Breast epithelium (tissue), 4 donors: ENCODE measurements at places on chromosomes 3 and 15.

DNA sequence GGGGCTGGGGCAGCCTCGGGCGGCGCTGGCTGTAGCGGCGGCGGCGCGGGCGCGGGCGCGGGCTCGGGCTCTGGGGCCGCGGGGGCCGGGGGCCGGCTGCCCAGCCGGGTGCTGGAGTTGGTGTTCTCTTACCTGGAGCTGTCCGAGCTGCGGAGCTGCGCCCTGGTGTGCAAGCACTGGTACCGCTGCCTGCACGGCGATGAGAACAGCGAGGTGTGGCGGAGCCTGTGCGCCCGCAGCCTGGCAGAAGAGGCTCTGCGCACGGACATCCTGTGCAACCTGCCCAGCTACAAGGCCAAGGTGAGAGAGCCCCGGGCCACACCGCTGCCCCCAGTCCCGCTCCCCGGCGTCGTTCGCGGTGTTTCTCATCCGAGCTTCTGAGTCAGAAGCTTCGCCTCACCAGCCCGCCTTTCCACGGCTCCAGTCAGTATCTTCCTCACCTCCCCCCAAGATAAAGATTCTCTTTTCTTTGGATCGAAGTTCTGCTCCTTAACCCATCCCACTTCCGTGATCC is 600 bp downstream of the FBXO45 start:
- no peak for DNase-seq

- no peak for DNase-seq
Measured at GRCh38 chr3:191139736-191140135, 59.3 kb upstream of the OSTN start.

DNA sequence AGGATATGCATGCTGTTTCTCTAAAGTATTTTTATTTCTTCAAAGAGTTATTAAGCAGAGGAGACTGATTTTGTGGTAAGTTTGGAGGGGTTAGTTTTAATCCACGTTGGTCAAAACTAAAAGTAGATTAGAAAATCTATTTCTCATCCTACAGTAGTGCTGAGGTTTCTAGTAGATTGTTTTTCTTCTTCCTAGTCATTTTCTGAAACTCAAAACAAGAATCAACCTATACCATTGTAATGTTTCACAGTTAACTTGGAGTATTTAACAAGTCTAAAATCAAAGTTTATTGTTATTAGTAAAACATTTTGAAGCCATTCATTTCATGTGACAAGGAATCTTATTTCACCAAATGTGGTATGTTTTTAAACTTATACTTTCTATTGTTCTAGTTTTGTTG is 57.9 kb downstream of the RBM6 start:
- DNase-seq: no peak

- DNase-seq: no peak
Measured at GRCh38 chr3:133691273-133692107, 29.7 kb upstream of the TOPBP1 start.

GRCh38 chr3:2958551-2958950 is 151.6 kb downstream of the IL5RA start:
- DNase-seq: no peak

GRCh38 chr15:63073497-63074172 is 31.1 kb downstream of the TPM1 start:
- no peak for DNase-seq

GRCh38 chr3:132635052-132635451 is 24.6 kb downstream of the ACAD11 start:
- DNase-seq: no peak

DNA sequence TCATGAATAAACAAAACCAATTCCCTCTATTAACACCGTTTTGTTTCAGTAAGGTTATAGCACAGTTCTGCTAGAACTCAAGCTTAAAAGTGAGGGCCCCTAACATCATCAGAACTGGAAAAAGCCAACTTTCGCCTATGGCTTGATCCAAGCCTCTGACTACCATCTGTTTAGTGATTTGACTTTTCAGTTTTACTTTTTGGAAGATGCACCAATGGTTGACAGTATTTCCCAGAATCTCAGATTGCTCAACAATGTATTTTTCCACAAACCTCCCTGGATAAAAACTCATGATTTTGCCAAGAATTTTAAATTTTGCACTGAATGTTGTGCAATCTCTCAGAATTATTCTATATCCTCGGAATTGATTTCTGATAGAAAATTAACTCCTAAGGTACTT is 190.7 kb downstream of the LSAMP start:
- DNase-seq: no peak

DNA sequence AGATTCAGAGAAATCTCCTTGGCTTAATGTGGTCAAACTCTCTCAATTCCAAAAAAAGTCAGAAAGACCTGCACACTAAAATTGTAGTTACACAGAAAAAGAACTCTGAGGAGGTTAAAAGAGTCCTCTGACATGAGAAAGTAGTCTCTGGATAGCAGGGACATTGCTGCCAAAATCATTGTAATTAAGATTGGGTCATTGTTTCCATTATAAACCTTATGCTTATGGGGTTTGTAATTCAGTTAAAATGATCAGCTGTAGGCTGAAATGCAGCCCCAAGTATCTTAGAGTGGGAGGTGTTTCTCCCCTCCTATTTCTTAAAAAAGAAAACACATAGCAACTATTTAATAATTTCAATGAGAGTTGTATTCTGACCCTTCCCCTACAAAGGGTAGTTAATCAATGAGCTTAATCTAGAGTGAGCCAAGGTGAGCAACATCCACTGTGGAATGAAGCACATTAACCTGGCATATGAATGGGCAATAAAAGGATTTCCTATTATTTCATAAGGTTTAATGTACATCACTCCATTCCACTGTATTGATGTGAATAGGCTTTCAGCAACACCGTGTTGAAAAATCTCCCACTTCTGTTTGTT is 406.9 kb downstream of the TIGIT start:
- DNase-seq: no peak

DNA sequence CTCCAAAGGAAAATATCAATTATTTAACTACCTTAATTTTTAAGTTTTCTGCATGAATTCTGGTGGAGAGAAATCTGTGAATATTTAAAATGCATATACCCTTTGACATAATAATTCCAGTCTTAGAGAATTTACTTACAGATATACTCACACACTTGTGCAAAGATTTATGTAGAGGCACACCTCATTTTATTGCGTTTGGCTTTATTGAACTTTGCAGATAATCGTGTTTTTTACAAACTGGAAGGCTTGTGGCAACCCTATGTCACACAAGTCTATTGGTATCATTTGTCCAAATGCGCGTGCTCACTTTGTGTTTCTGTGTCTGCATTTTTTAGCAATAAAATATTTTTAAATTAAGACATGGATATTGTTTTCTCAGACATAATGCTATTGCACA is 81.5 kb downstream of the SENP2 start:
- DNase-seq: no peak

GRCh38 chr15:73362900-73363299 is 5.9 kb downstream of the HCN4 start:
- DNase-seq: no peak

- no peak for DNase-seq
Measured at GRCh38 chr3:123953735-123954134, 7.3 kb downstream of the CCDC14 start.

DNA sequence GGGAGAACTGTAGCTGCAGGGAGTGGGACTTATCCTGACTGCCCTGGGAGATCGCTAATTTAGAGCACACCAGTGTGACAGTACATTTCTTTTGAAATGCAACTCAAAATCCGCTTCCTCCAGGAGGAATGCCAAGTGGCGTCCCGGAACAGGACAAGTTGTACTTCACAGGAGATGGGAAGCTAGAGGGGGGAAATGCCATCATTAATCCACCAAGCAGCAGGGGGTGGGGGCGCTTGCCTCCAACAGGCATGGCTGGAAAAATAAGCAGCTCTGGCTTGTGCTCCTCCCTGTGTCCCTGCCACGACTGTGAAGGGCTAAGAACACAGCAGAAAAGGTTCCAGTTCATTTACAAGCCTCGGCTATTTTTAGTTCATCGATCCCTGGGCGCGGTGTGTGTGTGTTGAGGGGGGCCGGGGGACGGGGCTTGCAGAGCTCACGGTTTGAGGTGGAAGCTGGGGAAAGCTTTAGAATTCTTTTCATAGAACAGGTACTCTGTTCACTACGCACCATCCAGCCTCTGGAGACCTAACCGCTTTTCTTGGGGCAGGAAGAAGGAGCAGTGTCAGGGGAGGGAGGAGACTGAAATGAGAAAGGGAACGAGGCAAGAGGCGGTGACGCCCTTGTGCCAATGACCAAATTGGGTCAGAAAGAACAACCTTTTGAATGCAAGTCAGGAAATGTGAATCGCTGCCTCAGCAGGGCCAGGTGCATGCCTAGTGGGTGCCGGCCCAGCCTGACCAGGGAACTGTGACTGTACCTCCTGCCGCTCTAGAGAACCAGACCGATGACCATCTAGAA is 51.8 kb upstream of the DGKG start:
- DNase-seq: no peak

DNA sequence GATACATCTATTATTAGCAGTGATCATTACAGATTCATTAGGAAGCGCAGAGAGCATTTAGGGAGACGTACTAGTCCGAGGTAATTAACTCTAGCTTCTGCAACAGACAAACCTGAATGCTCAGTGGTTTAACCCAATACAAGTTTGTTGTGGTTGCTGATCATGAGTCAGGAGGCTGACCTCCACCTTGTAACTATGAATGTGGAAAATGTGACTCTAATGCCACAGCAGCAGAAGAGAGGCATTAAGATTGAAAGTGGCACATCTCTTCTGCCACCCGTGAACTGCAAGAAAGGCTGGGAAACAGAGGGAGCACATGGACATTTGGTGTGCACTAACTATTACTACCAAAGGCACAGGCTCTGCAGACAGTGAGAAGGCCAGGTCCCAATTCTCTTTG is 71.2 kb upstream of the C3orf80 start:
- no peak for DNase-seq

DNA sequence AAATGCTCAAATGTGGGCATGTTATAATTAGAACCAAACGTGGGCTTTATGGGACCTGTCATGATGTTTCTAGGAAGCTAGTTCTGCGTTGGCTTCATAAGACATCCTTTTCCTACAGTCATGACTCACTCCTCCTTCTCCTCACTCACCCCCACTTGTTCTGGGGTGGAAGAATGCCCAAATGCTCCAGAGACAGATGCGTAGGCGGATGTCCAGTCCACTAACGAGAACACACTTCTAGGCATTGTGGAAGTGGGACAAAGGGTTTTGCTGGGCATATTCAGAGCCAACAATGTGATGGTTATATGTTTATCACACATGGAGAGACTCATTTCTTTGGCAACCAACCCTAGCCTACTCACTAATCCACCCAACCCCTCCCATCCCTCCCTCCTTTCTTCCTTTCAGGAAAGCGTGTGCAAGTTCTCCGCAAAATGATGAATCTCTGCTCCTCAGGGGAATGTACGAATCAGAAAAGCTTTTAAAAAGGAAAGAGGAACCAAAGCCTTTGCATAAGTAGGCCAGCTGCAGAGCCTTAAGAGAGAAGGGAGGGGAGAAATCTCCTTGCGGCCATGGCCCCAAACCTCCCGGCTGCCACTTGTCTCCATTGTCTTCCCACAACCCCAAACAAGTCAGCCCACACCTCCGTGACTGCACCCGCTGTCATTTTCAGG is 123.0 kb upstream of the SPRED1 start:
- DNase-seq: no peak

DNA sequence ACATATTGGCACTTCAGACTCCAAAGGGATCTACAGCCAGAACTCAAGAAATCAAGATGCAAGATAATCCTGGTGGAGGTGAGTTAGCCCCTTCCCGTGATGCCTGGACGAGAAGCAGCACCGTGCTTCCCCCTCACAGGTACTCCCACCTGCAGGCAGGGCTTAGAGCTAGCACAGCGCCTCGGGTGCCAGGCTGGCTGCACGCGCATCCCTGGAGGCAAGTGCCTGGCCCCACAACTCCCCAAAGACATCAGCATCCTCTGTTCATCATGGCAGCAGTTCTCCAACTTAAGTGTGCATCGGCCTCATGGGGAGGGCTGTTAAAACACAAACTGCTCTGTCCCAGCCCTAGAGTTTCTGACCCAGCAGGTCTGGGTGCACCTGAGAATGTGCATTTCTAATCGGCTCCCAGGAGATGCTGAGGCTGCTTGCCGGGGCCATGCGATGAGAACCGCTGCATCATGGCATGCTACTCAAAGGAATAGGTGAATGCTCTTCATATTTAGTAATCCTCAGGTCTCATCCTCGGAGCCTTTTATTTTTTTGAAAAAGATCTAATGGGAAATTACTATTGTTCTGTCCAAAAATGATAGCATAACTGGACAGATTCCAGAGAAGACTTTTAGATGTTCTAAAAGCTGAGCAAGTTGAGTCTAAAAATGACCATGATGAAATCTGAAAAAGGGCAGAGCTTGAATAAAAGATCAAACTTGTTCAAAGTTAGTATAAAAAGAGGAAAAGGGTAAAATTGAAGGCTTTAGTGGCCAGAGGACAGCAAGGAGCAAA is 244.2 kb downstream of the ADAMTS17 start:
- peak; percentile 10 for DNase-seq

DNA sequence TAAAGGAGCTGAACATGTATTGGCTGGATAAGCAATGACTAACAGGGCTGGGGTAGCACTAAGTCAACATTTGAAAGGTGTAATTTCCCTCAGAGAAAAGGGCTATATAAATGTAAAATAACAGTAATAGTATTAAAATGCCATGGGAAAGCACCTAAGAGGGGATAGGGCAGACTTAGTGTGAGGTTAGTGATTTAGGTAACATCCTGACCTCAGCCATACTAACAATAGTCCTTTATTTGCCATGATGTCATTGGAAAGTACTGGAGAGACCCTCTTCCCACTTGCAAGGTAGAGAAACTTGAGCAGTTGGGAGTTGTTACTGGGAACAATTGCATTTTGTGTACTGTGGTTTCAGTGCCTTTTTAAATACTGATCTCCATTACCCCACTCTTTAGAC is 103.4 kb downstream of the LSAMP start:
- DNase-seq: no peak

DNA sequence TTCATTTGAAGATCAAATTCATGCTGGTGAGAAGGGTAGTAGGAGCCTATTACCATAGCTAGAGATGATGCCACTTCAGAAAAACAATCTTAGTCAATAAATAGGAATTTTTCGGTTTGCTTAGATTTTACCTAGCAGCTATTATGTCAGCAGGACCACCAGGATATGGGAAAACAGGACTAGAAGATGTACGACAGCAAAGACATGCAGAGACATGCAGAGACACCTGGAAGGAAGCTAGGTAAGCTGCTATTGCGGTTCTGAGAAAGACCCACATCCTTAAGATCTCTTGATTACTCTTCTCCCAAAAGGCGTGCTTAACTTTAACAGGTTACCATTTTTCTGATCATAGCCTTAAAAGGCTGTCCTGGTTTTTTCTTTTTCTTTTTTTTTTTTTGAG is 64.8 kb upstream of the THSD4 start:
- no peak for DNase-seq
